ENCODE measurements at places on chromosomes 16 and 17.

DNA sequence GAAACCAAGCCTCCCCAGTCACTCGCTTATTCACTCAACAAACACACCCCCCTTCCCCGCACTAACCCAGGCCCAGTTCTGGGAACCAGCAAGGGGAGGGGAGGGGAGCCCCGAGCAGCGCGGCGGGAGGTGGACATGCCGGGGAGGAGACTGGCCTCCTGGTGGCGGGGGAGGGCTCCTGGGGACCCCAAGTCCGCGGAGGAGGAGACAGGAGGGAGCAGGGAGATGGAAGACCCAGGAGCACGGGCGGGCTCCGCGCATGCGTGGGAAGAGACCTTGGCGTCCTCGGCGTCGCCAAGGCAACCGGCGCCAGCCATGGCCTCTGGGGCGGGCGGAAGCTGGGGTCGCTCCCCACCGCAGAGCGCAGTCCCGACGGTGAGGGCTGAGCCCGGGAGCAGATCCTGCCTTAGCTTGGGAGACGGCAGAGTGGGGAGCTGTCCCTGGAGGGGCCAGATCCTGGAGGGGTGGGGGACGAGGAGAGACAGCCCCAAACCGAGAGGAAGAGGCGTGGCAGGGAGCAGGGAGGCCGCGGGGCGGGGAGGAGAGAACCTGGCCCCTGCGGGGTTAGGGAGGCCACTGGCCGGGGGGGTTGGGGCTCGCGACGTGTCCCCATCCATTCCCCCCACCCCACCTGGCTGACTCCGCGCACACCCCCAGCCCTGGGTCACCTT lies at the start of gene PRR29:
Gene PRR29, plus strand, starts transcription at position 302 of the 671 bp plus-strand sequence. Its CDS starts 14 bp downstream, at position 316.
- peak; percentile 86 for DNase-seq

DNA sequence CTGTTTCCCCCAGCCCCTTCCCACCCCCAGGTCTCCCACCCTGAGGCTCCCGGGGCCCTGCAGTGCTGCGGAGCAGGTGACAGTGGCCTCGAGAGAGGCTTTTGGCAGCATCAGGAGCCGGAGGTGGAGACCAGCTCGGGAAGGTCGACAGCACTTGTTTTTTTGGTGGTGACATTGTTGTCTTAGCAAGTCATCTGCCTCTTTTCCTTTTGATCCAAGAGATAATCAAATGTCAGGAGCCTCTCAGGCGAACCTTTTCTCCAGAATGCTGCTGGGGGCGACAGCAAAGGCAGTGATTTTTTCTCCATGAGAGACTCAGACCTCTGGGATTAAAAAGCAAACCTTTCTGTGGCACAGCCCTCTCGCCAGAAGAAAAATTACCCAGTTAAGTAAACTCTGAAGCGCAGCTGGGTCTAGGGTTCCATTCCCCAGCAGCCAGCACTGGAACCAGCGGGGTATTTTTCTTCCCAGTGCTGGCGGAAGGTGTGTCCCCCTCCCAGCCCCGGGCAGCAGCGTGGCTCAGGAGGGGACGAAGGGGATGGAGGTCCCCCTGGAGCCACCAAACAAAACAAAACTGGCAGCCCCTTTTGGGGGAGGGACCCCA lies 37.2 kb downstream of the GRIN2C start:
- DNase-seq, result no peak

DNA sequence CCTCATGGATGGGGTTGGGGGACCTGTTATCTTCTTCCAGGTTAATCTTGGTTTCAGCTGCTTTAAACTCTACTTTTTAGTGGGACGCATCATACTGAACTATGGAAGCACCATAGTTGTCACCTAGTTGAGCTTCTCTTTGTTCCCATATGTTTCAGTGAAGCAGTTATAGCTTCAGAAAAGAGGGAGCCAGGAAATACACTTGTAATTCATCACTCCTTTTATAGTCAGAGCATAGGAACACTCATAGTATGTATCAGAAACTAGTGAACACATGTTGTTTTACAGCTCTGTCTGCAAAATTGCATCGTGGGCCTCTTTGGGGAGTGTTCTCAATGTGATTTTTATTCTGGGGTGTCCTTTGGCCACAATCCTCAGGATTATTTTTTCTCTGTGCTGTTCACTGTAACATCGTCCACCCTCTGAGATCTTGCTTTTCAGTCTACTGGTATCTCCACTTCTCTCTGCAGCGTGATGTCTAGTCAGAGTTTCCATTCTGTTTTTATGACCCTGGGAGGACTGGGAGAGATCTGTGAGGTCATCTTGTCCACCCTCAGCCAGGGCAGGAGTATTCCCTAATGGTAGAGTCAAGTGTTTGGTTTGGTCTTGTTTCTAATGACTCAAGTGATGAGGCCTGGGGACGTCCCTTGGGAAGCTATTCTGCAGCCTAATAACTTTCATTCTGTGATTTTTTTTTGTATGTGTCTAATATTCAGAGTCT lies 585.4 kb downstream of the WWOX start:
- DNase-seq, result no peak

- no peak for DNase-seq
These were observed 158 bp downstream of the ALYREF start for GRCh38 chr17:81891303-81891552.

- DNase-seq, result no peak
These were observed 36.9 kb downstream of the TEX2 start for GRCh38 chr17:64226132-64226531.

DNA sequence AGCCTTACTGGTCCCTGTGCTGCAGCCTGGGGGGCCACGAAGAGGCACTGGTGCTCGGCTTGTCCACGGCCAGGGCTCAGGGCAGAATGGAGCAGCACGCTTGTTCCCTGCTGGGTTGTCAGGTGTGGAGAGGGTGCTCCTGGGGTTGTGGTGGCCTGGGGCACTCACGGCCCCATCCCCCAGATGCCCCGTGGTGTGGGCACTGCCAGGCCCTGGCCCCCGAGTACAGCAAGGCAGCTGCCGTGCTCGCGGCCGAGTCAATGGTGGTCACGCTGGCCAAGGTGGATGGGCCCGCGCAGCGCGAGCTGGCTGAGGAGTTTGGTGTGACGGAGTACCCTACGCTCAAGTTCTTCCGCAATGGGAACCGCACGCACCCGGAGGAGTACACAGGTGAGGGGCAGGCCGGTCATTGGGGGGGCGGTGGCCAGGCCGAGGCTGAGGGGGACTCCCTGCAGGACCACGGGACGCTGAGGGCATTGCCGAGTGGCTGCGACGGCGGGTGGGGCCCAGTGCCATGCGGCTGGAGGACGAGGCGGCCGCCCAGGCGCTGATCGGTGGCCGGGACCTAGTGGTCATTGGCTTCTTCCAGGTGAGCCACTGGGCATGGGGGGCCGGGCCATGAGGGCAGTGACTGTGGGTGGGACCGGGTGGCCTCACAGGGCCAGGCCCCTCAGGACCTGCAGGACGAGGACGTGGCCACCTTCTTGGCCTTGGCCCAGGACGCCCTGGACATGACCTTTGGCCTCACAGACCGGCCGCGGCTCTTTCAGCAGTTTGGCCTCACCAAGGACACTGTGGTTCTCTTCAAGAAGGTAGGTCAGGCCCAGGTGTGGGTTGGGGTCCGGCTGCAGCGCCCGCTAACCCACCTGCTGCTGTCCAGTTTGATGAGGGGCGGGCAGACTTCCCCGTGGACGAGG lies 1.5 kb downstream of the PDIA2 start:
- DNase-seq, result no peak

- no peak for DNase-seq
These were observed 26.3 kb upstream of the CDC42EP4 start for GRCh38 chr17:73338050-73338521.

DNA sequence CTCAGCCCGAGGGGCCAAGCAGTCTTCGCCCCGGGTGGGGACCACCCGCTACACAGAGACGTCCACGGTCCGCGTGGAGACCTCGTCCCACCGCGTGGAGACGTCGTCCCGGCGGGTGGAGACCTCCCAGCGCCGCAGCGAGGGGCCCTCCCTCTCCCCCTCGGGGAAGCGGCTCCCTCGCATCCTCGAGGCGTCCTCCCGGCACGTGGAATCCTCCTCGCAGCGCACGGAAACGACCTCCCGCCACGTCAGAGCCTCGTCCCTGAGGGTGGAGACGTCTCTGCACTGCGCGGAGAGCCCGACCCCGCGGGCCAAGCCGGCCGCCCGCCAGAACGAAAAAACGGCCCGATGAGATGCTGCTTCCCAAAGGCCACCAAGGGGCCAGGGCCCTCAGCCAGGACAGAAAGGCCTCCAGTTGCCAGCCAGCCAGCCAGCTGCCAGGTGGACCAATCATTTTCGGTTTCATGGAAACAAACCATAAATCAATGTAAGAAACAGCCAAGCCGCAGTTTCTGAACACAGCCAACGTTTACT lies 424 bp downstream of the C17orf100 start:
- DNase-seq, result peak; percentile 56

DNA sequence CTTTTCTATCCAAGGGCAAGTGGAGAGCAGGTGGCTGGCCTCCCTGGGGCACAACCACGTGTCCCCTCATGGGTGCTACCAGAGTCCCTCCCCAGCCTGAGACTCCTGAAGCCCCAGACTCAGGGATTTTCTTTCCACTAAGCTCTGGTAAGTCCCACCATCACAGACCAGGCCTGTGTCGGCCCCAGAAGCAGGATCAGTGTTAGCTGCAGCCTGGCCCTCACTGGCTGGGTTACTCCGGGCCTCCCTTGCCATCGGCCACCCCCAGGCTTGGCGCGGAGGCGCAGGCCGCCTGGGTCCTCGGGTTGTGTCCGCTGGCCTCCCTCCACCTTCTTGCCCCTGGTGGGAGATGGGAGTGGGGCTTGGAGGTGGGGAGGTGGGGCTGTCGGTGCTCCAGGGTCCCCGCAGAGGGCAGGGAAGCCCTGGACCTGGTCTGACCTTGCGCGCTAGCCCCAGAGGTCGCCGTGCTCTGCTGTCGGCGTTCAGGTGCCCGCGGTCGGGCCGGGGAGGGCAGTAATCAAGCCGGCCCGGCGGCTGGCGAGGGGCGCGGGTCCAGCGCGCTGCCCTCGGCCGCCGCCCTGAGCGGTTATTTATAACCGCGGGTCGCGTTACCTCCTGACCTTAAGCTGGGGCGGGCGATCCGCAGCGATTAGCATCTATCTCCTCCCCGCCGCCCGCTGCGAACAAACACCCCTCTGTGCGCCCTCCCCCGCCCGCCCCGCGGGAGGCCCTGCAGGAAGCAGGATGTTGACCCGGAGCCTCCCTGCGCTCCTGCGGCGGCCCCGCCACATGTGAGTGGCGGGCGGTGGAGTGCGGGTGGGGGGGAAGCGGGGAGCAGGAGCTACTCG lies 78.1 kb upstream of the TOB1 start:
- peak; percentile 87 for DNase-seq

DNA sequence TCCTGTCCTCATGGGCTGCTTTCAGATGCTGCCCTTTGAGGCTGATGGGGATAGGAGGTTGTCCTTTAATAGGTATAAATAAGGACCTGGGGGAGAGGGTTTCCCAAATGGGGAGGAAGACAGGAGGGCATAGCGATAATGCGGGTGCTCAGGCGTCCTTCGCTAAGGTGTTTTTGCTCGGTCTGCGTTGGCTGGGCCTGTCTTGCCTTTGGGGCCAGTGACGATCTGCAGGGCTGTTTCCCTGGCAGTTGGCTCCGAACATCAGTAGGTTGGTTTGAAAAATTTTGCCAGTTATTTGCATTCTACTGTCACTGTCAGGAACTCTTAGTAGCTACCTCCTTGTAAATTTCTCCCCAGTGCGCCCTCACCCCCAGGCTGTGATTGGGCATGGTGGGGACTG lies 37.8 kb upstream of the CDC42EP4 start:
- no peak for DNase-seq

GRCh38 chr16:88516601-88517061 lies 53.6 kb upstream of the ZC3H18 start:
- DNase-seq, result no peak

- no peak for DNase-seq
These were observed 49.3 kb downstream of the AKAP10 start for GRCh38 chr17:19928299-19928698.

GRCh38 chr16:2834968-2835367 lies 4.9 kb downstream of the ZG16B start:
- no peak for DNase-seq

- no peak for DNase-seq
These were observed 9.8 kb upstream of the GSE1 start for GRCh38 chr16:85603203-85603755.

All from D341Med (cell line).